ENCODE measurements at places on chromosomes 1 and 21. TPM values are rescaled to one million over a fixed set of nuclear protein-coding genes. Genes with fewer than 3 reads are reported as not detected.
A peak's percentile ranks its signal among the peaks of the same experiment; 100 is the strongest.

DNA sequence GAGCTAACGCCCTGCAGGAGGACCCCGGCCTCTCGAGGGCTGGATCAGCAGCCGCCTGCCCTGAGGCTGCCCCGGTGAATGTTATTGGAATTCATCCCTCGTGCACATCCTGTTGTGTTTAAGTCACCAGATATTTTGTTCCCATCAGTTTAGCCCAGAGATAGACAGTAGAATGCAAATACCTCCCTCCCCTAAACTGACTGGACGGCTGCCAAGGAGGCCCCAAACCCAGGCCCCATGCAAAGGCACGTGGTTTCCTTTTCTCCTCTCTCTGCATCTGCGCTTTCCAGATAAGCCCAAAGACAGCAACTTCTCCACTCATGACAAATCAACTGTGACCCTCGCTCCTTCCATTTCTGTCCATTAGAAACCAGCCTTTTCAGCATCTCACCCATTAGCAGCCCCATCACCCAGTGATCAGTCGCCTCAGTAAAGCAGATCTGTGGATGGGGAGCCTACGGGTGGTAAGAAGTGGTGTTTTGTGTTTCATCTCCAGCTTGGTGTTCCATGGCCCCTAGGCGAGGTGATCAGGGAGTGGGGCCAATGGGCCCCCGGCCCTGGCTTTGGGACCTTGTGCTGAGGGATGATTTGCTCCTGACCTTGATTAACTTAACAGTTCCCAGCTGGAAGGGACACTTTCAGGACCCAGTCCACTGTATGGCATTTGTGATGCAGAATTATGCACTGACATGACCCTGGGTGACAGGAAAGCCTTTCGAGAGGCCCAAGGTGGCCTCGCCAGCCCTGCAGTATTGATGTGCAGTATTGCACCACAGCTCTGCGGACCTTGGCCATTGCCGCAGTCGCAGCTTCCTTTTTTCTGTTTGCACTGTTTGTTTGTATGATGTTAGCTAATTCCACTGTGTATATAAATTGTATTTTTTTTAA lies 5.2 kb downstream of the NPPA start:
- H3K27ac ChIP-seq = no peak overlapping the region
- no peak overlapping the region for H3K4me3 ChIP-seq
- DNase-seq = peak; percentile 82

DNA sequence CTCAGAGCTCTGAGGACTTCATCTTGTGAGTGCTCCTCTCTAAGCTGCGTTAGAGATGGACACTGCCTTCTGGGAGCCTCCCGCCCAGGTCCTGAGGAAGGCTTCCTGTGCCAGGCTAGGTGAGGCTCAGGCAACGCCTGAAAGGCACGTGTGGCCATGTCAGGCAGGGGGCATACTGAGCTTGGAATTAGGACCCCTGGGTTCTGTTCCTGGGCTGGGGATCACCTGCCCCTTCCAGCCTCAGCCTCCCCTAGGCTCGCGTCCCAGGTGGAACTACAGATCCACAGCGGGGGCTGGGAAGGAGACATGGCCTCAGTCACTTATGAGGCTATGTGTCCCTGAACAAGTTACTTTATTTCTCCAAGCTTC lies 10.0 kb upstream of the ASCL5 start:
- no peak overlapping the region for H3K27ac ChIP-seq
- no peak overlapping the region for H3K4me3 ChIP-seq
- H3K4me1 ChIP-seq = peaks cover 21% of the 10 kb centered on the region

Gene NUDT4B
- polyA plus RNA-seq = not detected

Gene CELA2A
- not detected for polyA plus RNA-seq

Gene PRXL2B
- 82.8 TPM for polyA plus RNA-seq

Gene OR2M5
- polyA plus RNA-seq = not detected

- H3K36me3 ChIP-seq = no peaks in the 10 kb centered on the region
- H3K4me3 ChIP-seq = no peak overlapping the region
- no peaks in the 10 kb centered on the region for H3K4me1 ChIP-seq
- no peak for DNase-seq
- H3K27ac ChIP-seq = no peak overlapping the region
These were observed 185.2 kb downstream of the C1orf94 start for GRCh38 chr1:34361781-34362357.

Gene GUCA2A
- polyA plus RNA-seq = not detected

DNA sequence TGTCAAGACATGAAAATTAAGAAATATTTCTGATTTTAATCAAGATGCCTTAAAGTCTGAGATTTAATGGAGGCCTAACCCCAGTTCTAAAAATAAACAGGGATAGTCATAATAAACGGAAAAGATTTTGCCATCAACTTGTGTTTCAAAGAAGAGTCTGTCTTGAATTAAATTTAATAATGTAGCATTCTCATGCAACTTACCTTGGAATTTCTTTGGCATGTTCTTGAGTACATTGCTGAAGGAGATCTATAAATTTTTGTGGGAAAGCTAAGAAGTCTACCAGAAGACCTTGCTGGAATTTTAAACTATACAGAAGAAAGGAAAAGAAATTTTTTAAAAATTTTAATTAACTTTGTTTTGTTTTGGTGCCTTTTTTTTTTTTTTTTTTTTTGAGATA lies 10.6 kb downstream of the SASS6 start:
- H3K4me3 ChIP-seq = no peak overlapping the region
- H3K27me3 ChIP-seq = no peaks in the 10 kb centered on the region
- peaks cover 3% of the 10 kb centered on the region for H3K36me3 ChIP-seq
- H3K27ac ChIP-seq = no peak overlapping the region

Gene COL6A1
- 224 TPM for polyA plus RNA-seq

Data from spinal cord (tissue), 10 donors.